ENCODE measurements at places on chromosomes 1 and 21.
A peak's percentile ranks its signal among the peaks of the same experiment; 100 is the strongest.

DNA sequence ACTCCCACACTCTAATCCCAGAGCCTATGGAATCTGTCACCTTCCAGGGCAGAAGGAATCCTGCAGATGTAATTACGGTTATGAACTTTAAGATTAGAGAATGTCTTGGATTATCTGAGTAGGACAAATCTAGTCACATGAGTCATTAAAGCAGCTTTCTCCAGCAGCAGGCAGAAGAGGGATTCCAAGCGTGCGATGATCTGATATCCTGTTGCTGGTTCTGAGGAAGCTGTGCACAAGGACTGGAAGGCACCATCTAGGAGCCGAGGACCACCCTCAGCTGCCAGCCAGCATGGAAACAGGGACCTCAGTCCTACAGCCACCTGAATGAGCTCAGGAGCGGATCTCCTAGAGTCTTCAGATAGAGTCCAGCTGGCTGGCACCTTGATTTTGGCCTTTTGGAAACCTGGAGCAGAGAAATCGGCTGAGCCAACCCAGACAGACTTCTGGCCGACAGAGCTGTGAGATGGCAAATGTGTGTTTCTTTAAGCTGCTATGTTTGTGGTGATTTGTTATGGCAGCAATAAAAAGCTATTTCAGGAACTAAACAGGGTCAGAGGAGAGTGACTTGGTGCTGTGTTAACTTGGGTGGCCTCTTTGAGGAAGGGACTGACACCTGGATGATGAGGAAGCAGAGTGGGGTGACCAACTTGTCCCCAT, 34.5 kb downstream of the LRRN2 start:
- DNase-seq: peak; percentile 11

GRCh38 chr21:35603494-35603893, 456.8 kb downstream of the SETD4 start:
- DNase-seq: no peak

DNA sequence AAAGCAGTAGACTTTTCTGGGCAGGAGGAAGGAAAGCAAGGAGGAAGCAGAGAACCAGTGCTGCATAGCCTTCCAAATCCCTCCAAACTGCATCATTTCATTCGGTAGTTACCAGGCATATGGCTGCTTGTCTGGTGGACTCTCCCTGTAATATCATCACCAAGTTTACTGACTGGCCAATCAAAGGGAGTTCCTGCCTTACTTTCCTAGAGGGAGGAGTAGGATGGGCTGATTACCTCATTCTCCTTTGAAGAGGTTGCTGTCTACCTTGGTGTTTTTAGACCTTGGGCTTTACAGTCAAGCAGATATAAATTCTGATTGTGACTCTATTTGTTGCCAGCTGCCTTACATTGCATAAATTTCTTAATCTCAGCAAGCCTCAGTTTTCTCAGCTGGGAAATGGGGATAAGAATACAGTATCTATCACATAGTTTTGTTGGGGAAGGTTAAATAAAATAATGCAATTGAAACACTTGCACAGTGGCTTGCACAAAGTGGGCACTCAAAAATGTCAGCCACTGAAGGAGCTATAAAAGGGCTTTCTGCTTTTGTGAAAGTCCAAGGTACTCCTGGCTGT, 297.3 kb upstream of the PROX1 start:
- DNase-seq: no peak

GRCh38 chr1:153510984-153511410, 24.8 kb downstream of the S100A6 start:
- peak; percentile 87 for DNase-seq

DNA sequence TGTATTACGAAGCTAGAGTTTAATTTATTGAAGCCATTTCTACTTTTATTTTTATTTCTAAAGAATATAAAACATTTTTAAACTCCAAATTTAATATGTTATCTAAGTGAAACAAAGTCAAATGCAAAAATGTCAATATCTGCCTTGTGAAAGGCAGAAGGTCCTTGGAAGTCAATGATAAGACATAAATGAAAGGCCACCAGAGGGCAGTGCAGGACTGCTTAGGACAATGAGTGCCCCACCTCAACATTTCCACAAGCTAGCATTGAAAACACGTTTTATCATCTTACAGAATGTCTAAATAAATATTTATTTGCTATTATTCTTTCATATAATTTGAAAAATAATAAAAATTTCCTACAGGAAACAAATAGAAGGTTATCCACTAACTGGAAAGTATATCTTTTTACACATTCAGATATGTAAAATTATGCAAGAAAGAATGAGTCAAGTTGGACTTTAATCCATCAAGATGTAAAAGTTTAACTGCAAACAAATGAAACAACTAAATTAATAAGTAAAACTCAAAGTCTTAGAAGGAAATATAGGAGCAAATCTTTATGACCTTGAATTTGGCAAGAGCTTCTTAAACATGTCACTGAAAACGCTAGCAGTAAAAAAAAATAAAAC, 140.1 kb upstream of the FMN2 start:
- peak; percentile 81 for DNase-seq

DNA sequence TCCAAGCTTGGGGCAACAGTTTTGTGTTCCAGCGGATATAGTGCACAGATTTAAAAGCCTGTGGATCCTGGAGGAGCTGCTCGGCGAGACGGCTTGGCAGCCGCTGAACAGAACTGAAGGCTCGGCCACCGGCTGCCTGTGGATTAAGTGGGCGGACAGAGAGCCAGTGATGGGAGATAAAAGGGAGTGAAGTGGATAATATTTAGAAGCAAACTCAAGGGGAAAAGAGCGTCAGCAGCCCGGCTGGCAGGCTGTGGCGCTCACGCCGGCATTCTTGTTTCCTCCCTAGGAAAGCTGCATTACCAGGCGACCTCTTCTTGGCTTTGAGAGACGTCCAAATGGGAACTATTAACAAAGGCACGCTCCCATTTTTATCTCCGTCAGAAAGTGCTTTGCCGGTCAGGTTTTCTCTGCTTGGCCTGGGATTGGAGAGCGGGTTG, 10.4 kb downstream of the TRABD2B start:
- DNase-seq: no peak

All from small intestine (tissue), 16 donors.